ENCODE measurements at places on chromosomes 4 and X.

- DNase-seq, result no peak
Measured at GRCh38 chrX:143435916-143436315, 81.4 kb downstream of the SPANXN3 start.

GRCh38 chr4:22483551-22483981 lies 32.3 kb downstream of the ADGRA3 start:
- no peak for DNase-seq

DNA sequence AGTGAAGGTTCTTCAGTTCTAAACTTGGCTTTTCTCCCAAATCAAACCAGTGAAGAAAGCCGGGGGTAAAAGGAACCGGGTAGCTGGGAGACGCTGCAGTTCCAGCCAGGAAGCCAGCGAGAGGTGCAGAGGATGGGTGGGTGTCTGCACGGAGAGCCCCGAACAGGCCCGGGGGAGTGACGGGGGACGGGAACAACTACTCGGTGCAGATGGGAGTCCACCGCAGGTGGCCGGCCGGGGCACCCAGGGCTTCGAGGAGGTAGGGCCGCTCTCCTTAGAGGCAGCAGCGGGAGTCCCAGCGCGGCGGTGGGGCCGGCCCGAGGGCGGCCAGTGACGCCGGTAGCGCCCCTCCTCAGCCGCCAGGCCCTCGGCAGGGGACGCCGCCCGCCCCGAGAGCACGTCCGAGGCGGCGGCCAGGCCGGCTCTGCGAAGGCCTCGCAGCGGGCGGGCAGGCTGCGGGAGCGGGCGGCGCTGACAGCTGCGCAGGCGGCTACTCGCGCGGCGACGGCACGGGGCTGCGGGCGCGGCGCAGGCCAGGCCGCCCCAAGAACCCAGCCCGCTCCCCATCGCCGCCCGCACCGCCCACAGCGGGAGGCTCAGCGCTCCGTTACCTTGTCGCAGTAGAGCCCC lies 449 bp downstream of the FBXL5 start:
- peak; percentile 51 for DNase-seq

DNA sequence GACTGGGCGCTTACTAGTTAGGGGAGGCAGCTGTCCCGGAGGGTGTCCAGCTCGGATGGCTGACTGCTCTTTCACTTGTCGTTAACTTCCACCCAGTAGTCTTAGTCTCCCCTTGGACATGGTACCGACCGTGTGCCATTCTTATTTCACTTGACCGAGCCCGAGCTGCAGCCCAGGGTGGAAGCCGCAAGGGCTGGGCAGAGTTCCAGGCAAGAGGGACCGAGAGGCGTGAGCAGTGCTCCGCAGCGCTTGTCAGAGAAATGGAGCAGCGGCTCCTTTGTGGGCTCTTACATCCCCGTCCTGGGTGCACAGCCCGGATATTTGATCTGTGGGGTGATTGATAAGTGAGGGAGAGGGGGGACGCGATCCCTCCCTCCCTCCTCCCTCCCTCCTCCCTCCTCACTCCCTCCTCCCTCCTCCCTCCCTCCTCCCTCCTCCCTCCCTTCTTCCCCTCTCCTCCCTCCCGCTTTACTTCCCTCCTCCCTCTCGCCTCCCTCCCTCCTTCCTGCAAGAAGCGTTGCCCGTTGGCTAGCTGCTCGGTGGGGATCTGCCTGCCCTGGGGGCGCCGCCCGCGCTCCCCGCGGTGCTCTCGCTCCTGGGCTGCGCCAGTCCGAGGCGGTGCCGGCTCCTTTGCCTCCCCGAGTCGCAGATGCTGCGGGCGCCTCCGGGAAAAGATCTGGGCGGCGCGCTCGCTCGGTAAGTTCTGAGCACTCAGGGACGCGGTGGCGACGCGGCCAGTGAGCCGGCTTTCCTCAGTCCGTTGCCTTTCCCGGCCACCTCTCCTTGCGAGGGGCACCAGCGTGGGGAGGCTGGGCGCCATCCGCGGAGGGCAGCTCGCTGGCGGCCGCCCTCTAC lies at the start of gene SLITRK2:
TSS of gene SLITRK2 (plus strand) at position 499 of the 855 bp plus-strand sequence. CDS start 4,597 bp downstream, outside the sequence.
- DNase-seq, result no peak

- no peak for DNase-seq
Measured at GRCh38 chr4:138831948-138832347, 183.6 kb upstream of the NOCT start.

DNA sequence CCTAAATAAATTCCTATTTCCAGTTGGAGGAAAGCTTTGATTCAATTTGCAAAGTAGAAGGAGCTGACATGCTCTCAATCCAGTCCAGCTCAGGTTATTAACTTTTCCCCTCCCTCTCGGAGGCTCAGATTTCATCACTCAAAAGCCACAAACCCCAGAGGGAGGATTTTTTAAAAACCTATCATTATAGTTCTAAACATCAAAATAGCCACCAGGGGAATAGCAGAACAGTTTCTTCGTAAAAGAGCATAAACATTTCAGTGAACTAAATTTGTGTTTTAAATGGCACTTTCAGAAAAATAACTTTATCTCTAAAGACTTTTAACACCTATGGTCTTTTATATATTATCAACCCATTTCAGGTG lies 8.8 kb downstream of the GPRIN3 start:
- no peak for DNase-seq

DNA sequence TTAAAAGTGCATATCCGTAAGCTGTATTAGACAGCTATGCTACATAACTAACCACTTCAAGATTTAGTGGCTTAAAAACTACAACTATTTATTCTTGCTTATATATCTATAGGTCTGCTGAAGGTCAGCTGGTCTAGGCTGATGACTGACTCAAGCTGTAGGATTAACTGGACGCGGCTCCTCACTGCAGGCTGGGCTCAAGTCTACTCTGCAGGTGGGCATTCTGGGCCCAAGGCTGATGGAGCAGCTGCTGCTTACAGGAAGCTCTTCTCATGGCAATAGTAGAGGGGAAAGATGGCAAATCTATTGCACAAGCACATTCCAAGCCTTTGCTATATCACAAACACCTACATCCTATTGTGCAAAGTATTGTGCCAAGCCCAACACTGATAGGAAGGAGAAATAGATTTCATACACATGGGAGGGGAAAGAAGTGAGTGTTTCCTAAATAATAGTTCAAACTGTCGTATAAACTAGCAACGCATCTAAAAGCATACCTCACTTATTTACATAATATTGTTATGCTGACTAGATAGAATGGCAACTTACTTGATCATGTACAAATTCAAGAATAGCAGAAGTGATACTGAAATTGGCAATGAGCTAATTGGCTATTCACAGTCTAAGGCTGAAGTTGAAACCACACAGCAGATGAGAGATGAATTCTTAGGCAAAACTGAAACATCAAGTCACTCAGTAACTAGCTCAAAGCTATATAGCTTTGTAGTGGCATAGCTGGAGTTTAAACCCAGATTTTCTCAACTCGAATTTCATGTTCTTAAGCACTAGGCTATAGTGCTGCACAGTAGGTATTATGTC lies 263.8 kb downstream of the NKX6-1 start:
- no peak for DNase-seq

DNA sequence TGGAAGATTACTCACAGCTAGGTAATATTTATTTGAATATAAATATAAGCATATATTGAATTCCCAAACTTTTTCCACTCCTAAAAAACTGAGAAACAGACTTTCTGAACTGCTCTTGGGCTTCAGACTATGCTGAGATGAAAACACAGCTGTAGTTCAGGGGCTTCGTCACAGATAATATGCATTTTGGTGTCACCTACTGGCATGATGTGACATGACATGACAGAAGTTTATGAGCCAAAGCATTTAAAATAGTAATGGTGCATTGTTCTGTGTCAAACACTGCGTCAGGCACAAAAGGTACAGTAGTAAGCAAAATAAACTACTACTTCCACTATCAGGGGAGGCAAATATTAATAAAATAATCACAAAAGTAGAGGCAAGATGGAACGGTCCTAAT lies 171.3 kb downstream of the BTC start:
- DNase-seq, result peak; percentile 7

DNA sequence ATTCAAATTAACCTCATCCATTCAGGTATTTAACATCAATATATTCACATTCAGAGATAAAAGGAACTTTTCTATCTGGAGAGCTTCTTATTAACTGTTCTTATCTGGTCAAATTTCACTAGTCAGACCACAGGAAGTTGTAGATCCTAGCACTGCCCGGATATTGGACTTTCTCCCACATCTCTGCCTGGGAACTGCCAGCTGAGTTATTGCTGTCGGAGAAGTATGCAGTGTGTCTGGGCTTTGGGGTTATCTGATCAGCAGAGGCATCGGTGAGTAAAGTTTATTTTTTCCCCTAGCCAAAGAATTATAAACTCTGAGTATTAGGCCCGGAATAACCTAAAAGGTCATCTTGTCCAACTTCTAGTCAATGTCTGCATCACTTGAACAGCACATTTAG lies 45.1 kb downstream of the OR13H1 start:
- no peak for DNase-seq

GRCh38 chr4:1873776-1874175 lies 2.6 kb downstream of the NSD2 start:
- no peak for DNase-seq

GRCh38 chr4:6332042-6332668 lies 62.5 kb downstream of the WFS1 start:
- peak; percentile 12 for DNase-seq

- DNase-seq, result no peak
Measured at GRCh38 chrX:47297874-47298273, 65.1 kb downstream of the USP11 start.

DNA sequence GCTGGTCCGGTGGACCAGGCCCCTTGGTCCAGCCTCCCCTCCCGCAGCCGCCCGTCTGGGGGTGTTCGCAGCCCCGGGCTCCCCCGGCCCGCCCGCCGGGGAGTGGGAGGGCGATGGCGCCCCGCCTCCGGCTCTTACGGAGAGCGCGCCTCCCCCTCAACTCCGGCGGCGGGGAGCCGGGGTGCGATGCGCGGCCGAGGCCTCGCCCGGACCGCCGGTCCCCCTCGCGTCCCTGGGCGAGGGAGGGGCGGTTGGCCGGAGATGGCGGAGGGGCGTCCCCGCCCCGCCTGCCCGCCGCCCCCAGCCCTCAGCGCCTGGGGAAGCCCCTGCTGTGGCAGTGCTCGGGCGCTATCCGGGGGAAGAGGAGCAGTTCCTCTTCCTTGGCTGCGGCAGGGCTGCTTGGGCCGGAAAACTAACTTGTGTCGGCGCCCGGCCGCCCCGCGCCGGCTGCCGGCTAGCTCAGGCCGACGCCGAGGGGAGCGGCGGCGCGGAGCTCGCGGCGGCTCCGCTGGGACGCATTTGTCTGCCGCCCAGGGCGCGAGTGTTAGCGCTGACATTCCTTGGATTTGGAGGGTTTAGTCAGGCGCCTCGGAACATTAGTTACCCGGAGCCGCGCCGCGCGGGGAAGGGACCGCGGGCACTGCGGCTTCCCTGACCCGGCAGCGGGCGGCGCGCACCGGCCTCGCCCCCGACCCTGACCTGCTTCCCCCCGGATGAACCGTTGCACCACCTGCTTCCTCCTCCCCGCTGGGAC lies 994 bp downstream of the GALNT7 start:
- peak; percentile 67 for DNase-seq

GRCh38 chr4:169305651-169306050 lies 34.9 kb upstream of the SH3RF1 start:
- no peak for DNase-seq

GRCh38 chr4:103097112-103097511 lies 2.5 kb downstream of the BDH2 start:
- DNase-seq, result no peak

DNA sequence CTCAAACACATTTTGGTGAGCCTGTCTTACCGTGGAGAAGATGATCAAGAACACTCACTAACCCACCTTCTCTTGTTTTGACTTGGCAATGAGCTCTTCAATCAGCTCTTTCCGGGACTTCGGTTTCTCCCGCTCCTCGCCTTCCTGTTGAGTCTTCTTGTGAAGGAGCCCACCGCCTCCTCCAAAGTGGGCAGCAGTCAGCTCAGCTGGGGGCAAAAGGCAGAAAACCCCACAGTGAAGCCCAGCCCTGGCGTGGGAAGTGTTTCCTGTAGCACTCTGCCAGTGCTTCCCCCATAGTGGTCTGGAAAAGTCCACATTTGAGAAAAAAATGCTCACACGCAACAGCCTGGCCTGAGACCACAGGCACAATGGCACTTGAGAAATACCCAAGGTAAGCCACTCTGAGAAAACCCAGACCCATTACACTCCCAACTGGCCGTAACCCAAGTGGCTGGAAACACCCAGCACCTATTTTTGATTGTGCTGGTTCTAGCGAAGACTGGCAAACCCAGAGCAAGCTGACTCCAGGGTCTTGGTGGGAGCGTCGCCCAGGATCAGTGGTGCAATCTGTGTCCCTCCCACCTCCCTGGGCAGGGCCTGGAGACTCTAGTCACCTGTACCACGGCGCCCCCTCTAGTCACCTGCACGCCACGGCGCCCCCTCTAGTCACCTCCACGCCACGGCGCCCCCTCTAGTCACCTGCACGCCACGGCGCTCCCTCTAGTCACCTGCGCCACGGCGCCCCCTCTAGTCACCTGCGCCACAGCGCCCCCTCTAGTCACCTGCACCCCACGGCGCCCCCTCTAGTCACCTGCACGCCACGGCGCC lies 8.6 kb downstream of the NOP14 start:
- peak; percentile 51 for DNase-seq

GRCh38 chr4:168882650-168883233 lies 127.3 kb downstream of the CBR4 start:
- DNase-seq, result no peak

- no peak for DNase-seq
Measured at GRCh38 chr4:55121246-55121645, 4.1 kb downstream of the KDR start.

- DNase-seq, result no peak
Measured at GRCh38 chr4:76489686-76490161, 54.7 kb downstream of the SHROOM3 start.

- no peak for DNase-seq
Measured at GRCh38 chr4:105305019-105305836, 158.6 kb downstream of the TET2 start.

- no peak for DNase-seq
Measured at GRCh38 chr4:40939856-40940255, 190.1 kb downstream of the NSUN7 start.

- no peak for DNase-seq
Measured at GRCh38 chr4:139734201-139734874, 68.7 kb downstream of the MGST2 start.

DNA sequence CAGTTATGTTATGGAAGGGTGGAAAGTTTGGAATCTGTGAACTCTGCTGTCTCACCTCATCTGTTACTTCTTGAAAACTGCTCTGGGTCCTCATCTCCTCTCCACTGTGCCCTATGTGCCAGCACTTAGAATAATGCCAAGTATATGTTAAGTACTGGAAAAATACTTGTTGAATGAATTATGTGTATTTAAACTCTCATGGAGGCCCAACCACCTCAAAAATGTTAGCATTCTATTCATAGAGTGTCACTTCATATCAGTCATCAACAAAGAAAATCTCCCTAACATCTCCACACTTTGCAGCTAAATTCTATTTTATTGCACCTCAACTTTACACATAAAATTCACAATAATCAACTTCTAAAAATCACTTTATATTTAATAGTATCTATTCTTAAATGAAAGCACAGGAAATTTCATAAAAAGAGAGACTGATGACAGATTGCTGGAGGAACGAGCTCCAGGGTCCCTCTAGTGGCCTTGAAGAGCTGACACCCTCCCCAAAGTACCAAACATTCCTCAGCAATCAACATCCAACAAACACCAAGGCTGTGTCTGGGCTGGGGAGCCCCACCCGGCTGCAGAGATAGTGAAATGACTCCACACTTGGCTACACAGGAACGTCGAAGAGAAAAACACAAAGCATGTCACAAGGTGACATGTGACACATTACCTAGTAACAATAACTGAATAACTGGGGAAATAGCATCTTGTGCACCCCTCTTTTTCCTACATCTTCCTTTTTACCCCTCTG lies 45.8 kb downstream of the SLC39A8 start:
- peak; percentile 15 for DNase-seq
